Muscle of back (tissue), 13 donors: ENCODE measurements at places on chromosomes 4 and X. TPM values are rescaled to one million over a fixed set of nuclear protein-coding genes. Genes with fewer than 3 reads are reported as not detected.

Gene SSX4B
- polyA plus RNA-seq: not detected

Gene CPZ
- polyA plus RNA-seq: 4.4 TPM

GRCh38 chr4:152935143-152935542, 980 bp upstream of the FHDC1 start:
- no peak for DNase-seq

- no peak for DNase-seq
Observed at GRCh38 chr4:175109933-175110332, 191.8 kb downstream of the ADAM29 start.

DNA sequence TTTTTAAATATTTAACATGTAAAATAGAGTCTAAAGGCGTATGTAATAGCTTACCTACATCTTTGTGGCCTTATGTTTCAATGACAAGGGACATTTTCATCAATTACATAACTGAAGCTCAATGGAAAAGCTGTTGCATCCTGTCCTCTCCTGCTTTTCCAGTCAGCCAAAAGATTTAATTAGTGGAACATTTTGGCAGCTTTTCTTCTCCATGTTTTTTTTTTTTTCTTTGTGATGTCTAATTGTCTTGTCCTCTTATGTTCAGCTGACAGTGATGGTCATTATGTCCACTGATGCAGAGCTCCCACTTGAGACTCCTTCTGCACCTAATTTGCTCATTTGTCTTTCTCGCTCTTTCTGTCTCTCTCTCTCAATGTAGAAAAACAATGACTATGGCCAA, 422.2 kb downstream of the GABRG1 start:
- no peak for DNase-seq
